ENCODE measurements at places on chromosomes 4 and X.

DNA sequence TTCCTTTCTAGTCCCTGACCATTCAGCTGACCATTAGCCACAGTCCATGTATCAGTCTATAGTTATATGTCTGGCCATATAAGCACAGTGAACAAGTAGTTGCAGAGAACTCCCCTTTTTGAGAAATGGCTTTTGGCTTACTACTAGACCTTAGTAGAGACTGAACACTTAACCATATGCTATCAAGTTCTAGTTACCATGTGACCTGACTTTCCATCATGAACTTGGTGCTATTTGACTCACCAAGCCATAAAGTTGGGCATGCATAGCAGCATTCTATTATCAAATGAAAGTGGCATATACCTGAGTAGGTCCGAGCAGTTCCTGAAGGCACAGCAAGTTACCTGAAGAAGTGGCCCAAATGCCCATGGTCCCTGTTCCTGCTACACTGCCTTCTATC lies 74.5 kb upstream of the IL2 start:
- DNase-seq = no peak

DNA sequence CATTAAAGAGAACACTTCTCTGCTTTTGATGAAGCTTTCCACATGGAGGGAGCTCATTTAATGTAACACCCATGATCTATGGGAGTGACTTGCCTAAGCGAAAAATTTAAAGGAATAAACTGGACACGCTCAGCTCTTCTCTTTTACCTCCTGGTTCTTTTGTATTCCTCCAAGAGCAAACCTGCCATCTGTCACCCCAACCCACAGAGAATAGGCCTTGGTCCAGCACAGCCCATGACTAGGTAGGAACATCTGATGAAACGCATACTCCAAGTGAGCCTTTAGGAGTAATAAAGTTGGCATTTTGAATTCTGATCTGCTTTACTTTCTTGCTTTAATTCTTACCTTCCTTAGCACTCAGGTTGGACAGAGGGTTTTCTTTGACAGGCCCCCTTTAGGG lies 389.0 kb downstream of the HNRNPD start:
- no peak for DNase-seq

- no peak for DNase-seq
Measured at GRCh38 chr4:108644237-108644636, 6.2 kb upstream of the OSTC start.

- DNase-seq = no peak
Measured at GRCh38 chrX:11577603-11578002, 88.1 kb downstream of the ARHGAP6 start.

DNA sequence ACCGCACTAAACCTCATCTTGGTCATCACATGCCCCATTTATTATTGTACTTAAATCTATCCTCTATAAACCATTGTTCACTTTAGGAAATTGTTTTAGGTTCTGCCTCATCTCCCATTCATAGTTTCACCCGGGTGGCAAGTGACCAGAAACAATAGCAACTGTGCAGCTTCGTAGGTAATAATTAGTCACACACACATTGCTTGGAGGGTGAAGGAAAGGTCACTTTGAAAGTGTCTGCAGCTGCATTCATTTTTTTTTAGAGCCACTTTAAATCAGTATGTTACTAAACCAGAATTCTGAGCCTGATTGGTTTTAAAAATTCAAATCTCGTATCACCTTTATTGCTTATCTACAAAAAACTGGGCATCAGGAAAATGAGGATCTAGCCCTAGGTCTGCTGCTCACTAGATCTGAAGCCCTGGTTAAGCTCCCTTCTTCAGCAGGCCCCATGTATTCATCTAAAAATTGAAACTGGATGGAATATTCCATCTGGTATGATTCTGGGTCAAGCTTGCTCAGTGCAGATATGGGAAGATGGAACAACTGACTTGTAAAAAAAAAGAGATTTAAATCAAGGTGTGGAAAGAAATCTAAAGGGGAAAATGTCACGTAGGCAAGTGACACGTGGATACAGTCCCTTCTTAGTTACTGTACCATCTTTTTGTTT lies 62.4 kb downstream of the LIMCH1 start:
- no peak for DNase-seq

- DNase-seq = peak; percentile 44
Measured at GRCh38 chr4:1693131-1693896, 9.2 kb upstream of the FAM53A start.

GRCh38 chr4:140213749-140214148 lies 59.8 kb upstream of the MAML3 start:
- DNase-seq = no peak

- no peak for DNase-seq
Measured at GRCh38 chr4:148344352-148344751, 97.9 kb downstream of the NR3C2 start.

DNA sequence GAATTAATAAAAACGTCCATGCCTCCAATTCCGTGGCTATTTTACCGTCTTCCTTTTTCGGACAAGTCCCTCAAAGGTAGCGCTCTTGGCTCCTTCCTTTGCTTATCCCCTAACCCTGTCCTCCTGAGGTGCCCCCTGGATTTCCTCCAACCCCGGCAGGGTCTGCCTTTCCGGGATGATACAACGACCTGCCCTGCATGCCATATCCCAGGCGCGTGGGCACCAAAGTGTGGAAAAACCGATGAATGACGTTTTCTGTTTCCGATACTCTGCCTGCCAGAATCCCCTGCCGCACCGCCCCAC lies 706 bp upstream of the CSTF2 start:
- peak; percentile 9 for DNase-seq

GRCh38 chrX:129784371-129784770 lies 4.6 kb downstream of the SASH3 start:
- no peak for DNase-seq

DNA sequence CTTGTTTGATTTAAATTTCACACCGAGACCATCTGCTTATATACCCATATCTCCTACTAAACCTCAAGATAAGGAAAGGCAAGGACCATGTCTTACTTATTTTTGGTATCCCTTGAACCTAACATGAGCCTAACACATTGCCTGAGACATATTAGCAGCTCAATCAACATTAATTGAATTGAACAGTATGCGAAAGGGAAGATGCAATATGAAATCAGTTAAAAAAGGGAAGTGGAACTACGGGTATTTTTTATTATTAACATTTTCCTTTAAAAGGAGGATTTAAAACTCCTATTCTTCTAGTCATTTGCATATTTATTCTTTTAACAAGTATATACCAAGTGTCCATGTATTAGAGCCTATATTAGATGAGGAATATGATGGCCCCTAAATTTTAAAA lies 197.0 kb downstream of the CAMK2D start:
- no peak for DNase-seq

GRCh38 chr4:185764876-185765275 lies 47.1 kb downstream of the SORBS2 start:
- DNase-seq = no peak

- DNase-seq = no peak
Measured at GRCh38 chrX:21757960-21758359, at the start of gene SMPX. SMPX (minus strand) TSS chrX:21758116; CDS start chrX:21754290, 3,826 bp downstream.

- no peak for DNase-seq
Measured at GRCh38 chr4:120877021-120877420, 45.5 kb downstream of the PRDM5 start.

- DNase-seq = no peak
Measured at GRCh38 chr4:43471950-43472349, 579.4 kb downstream of the GRXCR1 start.

GRCh38 chr4:84681486-84682274 lies 98.8 kb downstream of the CDS1 start:
- no peak for DNase-seq

DNA sequence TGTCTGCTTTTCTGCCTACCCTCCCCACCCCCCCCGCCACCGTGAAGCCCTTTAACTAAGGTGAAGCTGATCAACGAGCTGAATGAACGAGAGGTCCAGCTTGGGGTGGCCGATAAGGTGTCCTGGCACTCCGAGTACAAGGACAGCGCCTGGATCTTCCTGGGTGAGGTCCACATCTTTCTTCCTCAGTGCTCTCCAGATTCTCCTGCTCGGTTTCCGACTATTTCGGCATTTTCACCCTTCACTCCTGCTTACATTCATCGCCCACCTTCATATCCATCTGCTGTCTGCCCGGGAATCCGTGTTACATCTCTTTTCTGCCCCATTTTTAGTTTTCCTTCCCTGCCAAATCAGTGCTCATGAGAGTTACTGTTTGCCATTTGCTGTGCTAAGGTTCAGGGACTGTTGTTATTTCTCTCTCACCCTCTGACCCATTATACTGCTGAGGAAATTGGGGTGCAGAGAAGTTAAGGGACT lies 459 bp downstream of the RBMX2 start:
- DNase-seq = no peak

DNA sequence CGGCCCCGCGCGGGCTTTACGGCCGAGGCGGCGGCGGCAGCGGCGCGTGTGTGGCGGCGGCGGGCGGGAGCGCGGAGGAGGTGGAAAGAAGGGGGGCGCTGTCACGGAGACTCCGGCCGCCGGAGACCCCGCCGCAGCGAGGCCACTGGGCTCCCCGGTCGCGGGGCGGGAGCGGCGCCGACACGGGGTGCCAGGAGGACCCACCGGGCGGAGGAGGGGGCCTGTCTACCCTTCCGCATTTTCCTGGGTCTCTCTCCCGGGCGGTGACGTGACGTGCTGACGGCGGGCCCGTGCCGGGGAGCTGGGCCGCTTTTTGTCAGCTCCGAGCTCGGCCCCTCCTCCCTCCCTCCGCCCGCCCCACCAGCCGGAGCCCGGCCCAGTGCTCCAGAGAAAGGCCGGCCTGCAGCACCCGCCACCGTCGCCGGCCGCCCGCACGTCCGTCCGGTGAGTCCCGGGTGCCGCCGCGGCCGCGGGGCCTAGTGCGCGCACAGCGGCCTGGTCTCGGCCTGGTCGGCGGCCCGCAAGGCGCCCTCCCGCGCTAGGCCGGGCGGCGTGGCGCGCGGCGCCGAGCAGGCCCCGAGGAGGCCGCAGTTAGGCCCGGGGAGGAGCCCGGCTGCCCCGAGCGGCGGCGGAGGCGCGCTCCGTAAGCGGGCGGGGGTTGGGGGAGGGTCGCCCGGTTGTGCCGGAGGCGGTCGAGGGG lies at the start of gene ZFX:
ZFX (plus strand) TSS at position 379 of the 700 bp plus-strand sequence. CDS start 23,014 bp downstream, outside the sequence.
- DNase-seq = peak; percentile 56

- no peak for DNase-seq
Measured at GRCh38 chr4:33395731-33396485, 2675.7 kb downstream of the PCDH7 start.

DNA sequence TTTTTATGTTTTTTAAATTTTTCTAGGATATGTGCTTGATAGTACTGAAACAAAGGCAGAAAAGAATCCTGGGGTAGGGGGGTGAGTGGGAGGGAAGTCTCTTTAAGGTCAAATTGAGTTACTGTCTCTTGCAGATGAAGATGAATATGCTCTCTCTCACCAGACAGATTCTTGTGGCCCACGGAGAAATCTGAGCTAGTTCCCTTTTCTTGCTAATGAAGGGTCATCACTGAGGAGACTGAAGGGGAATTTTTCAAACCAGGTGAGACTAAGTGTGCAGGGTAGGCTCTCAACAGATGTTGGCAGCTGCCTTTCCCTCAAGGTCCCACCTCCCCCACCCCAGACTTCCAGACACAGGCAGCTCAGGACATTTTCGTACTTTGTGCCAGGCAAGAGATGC lies 21.5 kb downstream of the FAM9C start:
- no peak for DNase-seq

GRCh38 chr4:185754961-185755360 lies 57.0 kb downstream of the SORBS2 start:
- no peak for DNase-seq

- no peak for DNase-seq
Measured at GRCh38 chrX:121876305-121876704, 828.9 kb downstream of the GLUD2 start.

DNA sequence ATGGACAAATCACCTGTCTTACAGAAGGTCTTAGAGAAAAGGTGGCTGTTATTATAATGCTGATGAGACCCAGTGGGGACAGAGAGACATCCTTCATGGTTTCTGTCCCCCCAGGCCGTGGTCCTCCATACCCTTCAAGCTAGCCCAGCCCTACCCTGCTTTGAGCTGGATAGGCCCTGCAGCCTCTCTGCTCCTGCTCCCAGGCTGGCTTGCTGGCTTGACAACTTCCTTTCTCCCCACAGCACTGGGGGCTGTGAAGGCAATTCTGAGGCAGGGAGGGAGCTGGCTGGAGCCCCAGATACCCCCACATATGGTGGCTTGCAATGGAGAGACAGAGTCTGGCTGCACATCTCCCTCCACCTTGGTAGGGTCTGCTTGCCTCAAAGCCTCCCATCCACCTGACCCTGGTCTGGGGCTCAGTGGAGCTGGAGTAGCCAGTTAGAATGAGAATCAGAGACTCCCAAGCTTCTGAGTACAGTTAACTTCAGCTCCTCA lies 118.2 kb downstream of the PJA1 start:
- DNase-seq = no peak

GRCh38 chr4:61532336-61533000 lies 332.3 kb downstream of the ADGRL3 start:
- DNase-seq = no peak

GRCh38 chr4:153639833-153640802 lies 44.0 kb upstream of the TLR2 start:
- DNase-seq = no peak

DNA sequence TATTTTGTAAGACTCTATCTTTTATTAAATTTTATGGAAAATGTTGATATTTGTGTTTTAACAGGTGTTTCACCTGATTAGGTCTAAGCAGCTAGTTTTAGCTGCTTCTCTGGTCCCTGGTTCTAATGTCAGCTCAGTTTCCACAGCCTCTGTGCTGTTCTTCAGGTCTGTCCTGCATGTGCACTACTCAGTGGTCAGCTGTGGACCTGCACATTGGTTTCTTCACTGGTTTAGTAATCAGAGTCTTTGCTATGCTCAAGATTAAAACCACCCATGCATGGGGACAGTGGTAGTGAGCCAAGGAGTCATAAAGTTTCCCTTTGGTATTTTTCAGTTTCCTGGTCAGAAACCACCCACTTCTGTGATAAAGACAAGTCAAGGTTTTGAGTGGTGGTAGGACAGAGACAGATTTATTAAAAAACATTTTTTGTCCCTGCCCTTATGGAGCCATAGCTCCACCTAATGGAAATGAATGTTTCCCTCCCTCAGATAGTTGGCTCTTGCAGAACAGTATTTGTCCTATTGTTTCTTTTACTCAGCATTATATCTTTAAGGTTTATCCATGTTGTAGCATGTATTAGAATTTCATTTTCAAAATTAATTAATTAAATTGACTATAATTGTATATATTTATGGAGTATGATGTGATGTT lies 36.8 kb upstream of the VBP1 start:
- no peak for DNase-seq

DNA sequence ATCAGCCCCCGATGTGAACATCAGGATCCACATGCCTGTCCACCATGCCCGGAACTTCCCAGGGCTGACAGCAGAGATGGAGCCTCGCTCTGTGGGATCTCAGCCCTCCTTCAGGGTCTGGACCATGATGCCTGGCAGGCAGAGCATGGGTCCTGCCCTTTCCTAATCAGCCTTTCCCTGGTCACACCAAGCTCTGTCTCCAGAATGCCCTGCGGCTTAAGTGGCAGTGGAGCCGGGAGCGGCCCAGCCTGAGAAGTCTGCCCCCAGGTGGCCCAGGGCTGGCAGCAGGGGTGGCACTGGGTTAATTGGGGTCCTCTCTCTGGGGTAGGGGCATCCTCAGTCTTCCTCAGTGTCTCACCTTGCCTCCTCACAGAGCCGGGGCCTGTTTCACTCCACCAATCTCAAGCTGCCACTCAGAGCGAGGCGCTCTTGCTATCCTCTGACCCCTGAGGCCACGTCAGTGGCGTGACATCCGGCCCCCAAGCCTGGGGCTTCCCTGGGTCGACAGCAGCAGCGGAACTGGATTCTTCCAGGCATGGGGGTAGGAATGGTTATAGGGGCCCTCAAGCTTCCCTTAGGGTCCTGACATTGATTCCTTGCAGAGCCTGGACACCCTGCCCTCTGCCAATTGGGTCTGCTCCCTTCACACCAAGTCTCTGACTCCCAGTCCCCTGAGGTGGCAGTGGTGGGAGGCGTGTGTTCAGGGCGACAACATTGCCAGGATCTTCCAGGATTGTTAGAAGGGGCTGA lies 20.8 kb upstream of the TMEM185A start:
- DNase-seq = no peak

GRCh38 chr4:11376571-11376970 lies 52.1 kb downstream of the HS3ST1 start:
- DNase-seq = no peak
